ENCODE measurements at places on chromosomes 3 and 15.

DNA sequence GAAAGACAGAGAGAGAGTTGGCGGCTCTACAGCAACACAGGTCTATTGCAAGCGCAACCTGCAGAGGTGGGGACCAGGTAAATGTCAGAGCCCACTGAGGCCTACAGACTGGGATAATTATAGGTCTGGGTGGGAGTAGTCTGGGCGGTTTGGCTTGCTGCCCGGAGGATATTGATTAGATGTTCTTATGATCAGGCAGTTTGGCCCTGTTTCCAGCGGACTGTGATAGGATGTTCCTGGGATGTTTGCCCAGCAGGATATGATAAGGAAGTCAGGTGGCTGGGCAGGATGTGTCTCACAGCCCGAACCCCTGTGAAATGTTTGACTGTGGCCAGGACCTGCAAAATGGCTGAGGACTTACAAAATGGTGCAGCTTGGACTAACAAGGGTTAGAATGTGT lies 364.9 kb downstream of the NAALADL2 start:
- DNase-seq: no peak

DNA sequence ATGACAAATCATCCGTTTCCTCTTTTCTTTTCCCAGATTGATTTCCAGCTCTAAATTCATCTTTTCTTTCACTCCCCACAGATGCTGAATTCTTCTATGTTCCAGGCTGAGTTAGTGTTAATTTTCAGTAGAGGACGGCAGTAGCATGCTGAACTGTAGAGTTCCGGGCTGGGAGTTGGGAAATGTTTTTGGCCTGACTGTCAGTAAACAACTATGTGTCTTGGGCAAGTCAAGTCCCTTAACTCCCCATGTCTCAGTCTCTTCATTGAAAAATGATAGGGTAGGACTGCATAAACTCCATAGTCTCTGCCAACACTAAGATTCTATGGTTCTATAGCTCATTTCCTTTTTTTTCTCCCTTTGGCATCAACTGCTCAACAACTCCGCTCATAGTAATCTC lies 333.9 kb downstream of the TIGIT start:
- DNase-seq: no peak

DNA sequence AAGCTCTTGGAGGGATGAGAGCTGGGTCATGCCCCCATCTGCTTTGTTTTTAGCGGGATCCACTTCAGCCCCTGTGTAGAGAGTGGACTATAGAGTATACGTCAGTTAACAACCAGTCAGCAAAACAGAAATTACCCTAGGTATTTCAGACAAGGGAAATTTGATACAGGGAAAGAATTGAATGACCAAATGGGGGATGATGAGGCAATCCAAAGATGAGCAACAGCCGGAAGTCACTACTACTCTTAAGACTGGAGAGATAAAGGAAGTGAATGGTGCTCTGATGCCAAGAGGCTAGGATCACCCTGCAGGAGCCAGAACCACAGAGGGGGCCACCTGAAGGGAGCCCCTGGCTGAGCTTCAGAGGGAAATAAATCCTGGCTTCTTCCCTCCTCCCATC lies 1.7 kb upstream of the GPR62 start:
- no peak for DNase-seq

DNA sequence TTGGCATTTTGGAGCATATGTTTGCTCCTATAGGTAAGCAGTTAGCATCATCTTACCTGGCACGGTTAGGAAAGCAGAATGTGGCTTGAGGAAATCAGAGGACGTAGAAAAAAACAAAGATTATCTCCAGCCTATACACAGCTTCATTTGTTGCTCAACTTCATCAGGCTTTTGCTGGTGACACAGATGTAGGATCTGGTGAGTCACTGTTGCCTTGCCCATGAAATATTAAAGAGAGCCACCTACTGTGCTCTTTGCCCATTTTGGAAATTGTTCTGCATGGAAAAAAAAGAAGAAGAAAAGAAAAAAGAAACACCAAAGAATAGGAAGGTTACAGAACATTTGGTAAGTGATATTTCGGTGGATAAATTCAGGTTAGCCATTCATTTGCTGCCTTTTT lies 3.8 kb downstream of the IL1RAP start:
- no peak for DNase-seq

GRCh38 chr3:134625462-134625861 lies 25.4 kb downstream of the KY start:
- peak; percentile 37 for DNase-seq

DNA sequence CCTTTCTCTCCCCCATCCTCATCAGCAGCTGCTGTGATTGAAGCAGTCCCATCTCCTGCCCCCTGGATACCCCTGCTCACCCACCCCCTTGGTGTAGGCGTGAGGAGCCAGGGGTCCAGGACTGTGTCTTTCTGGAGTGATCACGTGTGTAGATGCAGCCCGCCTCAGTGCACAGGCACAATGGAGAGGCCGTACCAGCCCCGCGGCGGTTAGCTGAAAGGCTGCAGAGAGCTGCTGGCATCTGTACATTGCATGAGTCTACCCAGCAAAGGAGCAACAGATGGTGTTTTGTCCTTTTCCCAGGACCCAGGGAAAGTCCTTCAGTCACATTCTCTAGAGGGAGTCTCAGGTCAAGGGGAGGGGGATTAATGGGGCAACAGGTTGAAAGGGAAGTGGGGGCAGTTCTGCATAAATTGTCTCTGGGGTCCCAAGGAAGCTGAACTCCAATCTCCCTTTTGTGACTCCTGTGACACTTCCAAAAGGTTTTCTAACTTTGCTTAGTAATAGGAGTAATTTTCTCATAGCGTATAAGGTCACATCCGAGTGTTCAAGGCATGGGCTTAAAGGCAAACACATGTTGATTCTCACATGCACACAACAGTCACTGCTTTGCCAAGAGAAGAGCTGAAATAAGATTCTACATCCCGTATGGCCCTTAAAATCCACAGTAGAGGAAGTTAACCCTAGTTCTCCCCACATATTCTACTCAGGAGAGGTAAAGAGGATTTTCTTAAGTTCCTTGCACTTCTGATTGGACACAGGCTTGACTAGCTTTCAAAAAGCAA lies 7.1 kb downstream of the CSPG5 start:
- no peak for DNase-seq
